Panc1 (cell line): ENCODE measurements at places on chromosomes 13 and 19.

GRCh38 chr13:23988546-23989122 lies 91.3 kb upstream of the C1QTNF9B start:
- no peak for DNase-seq

DNA sequence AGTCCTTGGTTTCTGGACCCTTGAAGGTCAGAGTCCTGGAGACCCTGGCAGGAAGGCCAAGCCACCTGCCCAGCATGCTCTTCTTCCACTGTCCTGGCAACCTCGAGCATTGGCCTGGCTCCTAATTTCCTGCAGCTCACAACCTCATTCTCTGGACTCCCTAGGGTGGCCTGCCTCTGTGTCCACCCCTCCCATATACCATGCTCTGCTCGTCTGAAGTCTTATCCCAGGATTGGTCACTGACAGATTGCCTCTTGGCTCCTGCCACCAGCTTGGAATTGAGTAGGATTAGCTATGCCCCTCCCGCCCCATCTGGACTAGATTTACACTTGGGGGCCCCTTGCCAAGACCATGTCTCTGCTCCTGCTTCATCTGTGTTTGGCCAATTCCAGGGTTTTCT lies 17.1 kb upstream of the WASF3 start:
- no peak for DNase-seq

DNA sequence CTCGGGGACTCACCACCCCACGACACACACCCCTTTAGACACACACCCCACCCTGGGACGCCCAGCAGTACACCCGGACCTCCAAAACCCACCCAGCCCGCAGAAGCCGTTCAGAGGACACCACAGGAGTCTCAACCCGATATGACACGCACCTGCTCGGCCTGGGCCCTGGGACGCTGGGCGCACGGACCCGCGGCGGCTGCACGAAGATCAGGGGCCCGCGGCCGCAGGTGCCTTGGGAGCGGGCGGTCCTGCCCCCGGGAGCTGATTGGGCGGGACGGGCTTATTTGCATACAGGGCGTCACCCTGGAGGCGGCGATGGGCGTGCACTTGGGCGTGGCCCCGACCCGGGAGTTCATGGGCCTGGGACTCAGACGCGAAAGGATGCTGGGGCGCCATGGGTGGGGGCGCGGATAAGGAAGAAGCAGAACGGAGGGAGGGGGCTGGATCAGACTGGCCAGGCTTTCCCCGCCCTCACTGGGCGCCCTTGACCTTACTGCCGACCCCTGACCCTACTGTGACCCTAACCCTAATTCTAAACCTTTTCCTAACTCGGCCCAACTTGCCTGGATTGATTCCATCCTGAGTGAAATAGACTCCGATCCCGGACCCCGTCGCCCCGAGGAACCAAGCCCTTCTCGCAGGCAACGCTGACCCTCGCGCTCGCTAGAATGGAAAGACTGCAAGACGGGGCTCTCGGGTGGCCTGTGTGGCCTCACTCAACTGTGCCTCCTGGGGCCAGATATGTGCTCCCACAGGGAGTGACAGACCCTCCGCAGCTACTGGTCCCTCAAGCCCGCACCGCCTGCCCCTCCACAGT lies at the start of gene MEF2B:
Gene MEF2B, minus strand, starts transcription at position 211 of the 820 bp plus-strand sequence. CDS start 19,528 bp downstream, outside the sequence.
- DNase-seq, result no peak

DNA sequence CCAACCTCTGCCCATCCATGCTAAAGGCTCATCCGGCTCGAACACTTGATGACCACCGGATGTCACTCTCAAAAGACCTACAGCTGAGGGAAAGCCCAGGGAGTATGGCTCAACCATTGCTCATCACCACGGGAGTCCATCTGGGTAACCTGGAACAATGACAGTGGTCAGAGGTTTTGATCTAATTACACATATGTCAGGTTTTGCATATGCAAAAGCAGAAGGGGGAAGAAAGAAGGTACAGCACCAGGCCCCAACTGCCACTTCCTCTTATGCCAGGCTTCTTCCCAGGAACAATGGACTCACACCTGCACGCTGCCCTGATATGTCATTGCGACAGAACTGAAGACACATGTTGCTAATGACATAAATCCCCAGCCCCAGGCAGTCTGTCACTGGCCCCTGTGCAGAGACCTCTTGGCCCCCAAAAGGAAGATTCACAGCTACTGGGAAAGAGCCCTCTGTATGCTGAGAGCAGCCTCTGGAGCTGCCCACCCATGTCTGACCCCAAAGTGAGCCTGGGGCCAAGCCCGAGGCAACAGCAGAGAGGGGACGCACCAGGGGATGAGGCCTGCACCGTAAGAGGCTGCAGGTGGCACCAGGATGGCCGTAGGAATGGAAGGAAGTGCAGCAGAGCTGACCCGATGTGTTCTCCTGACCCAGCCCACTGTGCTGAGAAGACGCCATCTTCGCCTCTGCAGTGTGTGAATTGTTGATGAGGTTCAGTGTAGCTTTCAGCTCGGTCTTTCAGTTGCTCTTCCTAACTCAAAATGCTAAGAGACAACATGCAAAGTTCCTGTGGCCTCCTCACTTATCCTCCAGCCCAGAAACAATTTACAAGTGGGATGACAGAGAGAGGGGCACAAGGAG lies 26.3 kb downstream of the EPS15L1 start:
- DNase-seq, result no peak

GRCh38 chr19:51098365-51099046 lies 9.7 kb downstream of the CTU1 start:
- no peak for DNase-seq

DNA sequence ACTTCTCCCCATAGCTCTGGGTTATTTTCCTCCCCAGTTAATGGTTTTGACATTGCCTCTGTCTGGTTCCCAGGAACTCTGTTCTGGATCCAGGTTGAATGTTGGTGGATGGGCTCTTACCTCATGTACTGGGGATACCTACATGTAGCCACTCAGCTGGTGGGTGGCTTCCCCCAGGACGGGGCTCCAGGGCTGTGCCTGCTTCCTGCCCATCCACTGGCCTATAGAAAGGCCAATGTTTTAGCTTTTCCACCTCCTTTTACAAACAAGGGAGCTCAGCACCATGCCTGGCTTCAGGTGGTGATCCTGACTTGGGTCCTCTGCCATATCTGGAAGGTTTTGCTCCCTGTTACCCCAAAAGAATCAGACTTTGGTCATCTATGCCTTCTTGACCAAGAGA lies 120.2 kb downstream of the AKAP11 start:
- no peak for DNase-seq

DNA sequence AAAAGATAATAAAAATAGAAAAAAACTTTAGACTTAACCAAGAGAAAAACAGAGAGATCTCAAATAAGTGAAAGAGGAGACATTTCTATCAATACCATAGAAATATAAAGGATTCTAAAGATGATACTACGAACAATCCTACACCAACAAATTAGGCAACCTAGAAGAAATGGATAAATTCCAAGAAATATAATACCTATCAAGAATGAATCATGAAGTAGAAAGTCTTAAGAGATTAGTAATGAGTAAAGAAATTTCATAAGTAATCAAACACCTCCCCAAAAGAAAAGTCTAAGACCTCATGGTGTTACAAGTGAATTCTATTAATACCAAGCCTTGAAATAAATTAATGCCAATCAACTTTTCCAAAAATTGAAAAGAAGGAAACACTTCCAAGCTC lies 1584.5 kb upstream of the MIR17HG start:
- no peak for DNase-seq

DNA sequence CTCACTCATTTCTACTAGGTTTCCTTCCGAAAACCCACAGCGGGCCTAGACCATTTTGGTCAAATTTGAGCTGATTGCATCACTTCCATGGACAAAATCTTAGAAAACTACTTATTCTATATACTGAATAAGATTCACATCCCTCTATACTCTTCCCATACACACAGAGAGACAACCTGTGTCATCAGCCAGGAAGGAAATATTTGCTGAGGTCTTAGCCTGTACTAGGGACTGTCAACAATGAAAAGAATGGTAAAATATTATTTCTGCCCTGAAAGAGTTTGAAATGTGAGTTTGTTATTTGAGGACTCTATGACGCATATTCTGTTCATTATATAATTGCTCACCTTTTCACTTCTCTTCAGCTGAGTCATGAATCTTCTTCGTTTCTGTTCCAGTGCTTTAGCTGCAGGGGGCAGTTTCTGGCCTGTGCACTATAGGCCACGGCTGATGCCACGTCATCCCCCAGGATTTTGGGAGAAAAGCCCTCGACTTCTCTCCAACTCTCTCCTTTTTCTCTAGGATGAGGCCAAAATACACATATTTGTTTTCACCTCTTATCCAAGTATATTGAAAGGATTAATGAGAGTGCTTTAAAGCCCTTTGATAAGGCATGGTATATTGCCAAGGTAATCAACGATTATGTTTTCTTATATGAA lies 47.7 kb downstream of the GSX1 start:
- no peak for DNase-seq

DNA sequence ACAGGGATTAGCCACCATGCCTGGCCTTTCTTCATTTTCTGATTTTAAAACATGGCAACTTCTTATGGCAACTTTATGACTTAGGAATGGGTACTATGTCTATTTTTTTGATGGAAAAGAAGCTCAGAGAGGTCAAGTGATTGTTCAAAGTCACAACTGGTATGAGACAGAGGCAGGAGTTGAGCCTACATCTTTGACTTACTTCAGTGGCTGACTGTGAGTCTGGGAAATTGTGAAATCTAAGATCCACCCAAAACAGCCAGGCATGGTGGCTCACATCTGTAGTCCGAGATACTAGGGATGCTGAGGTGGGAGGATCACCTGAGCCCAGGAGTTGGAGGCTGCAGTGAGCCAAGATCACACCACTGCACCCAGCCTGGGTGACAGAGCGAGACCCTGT lies 2.4 kb upstream of the ACTL9 start:
- no peak for DNase-seq

DNA sequence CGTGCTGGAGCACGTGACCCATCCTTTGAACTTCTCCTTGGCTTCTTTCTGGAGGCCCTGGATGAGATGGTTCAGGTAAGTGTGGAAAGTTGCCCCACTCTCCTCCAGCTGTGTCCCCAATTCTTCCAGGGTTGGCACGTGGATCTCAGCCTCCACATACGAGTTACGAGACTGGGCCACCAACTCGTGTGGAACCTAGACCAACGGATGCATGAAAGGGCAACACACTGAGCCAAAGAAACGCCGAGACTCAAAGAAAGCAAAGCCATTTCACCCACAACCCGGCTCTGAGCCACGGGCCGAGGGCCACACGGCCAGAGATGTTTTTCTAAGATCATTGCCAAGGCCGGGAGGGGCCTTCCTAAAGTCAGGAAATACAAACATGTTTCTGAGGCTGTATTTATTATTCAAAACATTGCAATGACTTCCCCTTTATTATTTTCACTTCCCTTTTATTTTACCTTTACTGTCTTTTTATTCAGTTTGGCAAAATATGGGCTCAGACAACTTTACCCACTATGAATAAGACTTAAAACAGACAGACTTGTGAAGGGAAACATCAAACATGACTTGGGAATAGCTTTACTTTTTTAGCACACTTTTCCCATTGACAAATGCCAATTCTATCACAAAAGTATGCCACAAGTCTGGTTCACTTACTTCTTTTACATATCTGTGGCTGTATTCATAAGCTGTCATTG lies 94.6 kb downstream of the KL start:
- no peak for DNase-seq

GRCh38 chr13:20993661-20994440 lies 67.5 kb downstream of the LATS2 start:
- no peak for DNase-seq

GRCh38 chr19:19606021-19606420 lies 12.5 kb downstream of the PBX4 start:
- no peak for DNase-seq

GRCh38 chr19:51156710-51157109 lies 14.6 kb downstream of the SIGLEC7 start:
- DNase-seq, result no peak

- DNase-seq, result no peak
Observed at GRCh38 chr19:19145281-19145680, 7.0 kb upstream of the TMEM161A start.

- no peak for DNase-seq
Observed at GRCh38 chr13:76300688-76301087, 585.5 kb downstream of the KCTD12 start.

DNA sequence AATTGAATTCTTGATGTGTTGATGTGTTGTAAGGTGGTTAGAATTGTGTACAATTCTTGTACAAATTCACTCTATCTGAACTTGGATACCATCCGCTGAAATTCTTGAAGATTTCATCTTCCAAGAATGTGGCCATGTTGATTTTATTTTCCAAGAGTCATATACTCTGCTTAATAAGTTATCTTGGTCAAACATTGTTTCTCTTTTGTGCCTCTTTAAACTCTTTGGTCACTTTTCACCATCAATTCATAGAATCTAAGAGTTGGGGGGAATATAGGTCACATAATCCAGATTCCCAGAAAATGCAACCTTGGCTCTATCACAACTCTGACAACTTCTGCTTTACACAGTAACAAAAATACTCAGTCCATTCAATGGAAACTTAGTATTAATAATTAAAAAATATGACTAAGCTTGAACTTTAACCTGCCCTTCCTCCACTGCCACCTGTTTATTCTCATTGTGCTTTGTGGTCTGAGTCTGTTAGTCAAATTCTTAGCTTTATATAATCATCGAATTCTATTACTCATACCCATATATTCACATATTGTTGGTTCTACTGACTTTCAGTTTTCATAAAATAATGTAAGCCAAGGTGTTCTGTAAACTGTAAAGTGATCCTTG lies 373.2 kb downstream of the LMO7 start:
- DNase-seq, result no peak

DNA sequence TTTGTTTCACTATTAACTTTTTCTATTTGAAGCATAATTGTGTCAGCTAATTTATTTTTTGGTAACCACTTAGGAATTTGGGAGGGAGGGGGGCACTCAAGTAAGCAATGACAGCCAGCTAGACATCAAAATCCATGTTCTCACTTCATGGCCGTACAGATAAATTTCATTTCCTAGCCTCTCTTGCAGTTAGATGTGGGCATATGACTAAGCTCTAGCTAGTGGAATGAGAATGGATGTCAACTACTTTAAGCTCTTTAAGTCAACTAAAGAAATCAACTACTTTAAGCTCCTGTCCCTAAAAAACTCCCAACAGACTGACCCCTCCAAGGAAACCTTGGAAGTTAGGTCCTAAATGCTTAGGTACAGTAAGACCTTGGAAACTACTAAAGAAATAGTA lies 92.0 kb downstream of the KCNRG start:
- no peak for DNase-seq

DNA sequence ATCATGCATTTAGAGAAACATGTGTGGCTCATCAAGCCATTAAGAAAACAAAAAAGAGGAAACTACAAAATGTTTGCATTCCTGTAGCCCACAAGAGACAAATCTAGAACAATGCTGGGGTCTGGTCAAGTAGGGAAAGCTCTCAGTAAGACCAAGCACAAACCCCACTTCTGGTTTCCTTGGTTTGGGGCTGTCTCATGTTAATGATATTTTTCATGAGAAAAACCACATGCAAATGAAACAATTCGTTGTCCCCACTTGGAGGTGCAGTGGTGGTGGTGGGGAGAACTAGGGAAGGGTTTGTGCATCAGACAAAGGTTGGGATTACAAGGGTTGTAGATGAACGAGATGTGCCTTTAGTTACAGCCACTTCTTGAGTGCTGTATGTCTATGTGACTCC lies 7.0 kb upstream of the RB1 start:
- DNase-seq, result no peak
